ENCODE measurements at places on chromosomes 3 and 15. TPM values are rescaled to one million over a fixed set of nuclear protein-coding genes. Genes with fewer than 3 reads are reported as not detected.

The CASR gene
- 0.17 TPM for total RNA-seq

DNA sequence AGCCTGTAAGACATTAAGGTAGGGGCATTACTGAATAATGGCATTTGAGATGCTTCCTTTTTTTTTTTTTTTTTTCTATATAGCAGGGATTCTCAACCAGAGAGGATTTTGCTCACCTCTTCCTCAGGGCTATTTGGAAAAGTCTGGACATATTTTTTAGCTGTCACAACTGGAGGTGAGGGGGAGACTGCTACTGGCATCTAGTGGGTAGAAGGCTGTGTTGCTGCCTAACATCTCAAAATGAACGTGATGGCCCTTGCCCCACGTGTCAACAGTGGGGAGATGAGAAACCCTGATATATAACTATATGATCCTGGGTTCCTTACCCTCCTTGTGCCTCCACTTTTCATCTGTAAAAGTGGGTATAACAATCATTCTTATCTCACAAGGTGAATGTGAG, 71.9 kb downstream of the CADPS start:
- H3K4me3 ChIP-seq: no peak overlapping the region
- peaks cover 6% of the 10 kb centered on the region for H3K27me3 ChIP-seq
- H3K4me1 ChIP-seq: no peaks in the 10 kb centered on the region
- no peaks in the 10 kb centered on the region for H3K36me3 ChIP-seq

The STIMATE gene
- total RNA-seq: 34.4 TPM

The ARNT2 gene
- total RNA-seq: 0.19 TPM

DNA sequence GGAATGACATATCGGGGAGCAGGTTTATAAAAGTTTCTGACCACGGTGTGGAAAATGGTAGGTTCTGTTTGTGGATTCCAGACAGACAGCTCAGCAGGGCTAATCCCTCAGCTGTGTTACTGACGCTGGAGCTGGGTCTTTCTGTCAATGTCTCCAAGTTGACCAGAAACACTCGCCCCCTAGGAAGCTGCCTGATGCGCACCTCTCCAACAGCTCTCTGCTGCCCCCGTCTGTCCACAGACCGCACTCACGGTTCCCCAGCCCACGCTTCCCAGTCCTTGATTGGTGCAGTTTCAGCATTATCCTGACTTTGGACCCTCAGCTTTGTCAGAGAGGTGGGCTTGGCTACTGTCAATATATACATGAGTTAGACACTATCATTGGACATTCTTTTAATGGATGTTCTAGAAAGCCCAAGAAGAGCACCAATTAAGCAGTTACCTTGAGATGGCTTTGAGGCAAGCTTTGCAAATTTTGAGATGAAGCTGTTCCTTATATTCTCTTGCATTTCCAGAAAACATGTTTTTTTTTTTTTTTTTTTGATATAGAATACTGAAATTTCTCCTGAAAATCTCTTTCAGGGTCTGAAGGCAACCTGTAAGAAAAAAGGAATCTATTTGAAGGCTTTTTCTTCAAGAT, 98.9 kb upstream of the TBC1D5 start:
- DNase-seq: peak; percentile 77
- no peaks in the 10 kb centered on the region for H3K4me1 ChIP-seq
- H3K4me3 ChIP-seq: no peak overlapping the region
- H3K27me3 ChIP-seq: no peaks in the 10 kb centered on the region
- no peaks in the 10 kb centered on the region for H3K36me3 ChIP-seq

- H3K27ac ChIP-seq: no peak overlapping the region
- H3K36me3 ChIP-seq: peaks cover 2% of the 10 kb centered on the region
- H3K27me3 ChIP-seq: no peaks in the 10 kb centered on the region
- H3K4me3 ChIP-seq: no peak overlapping the region
Observed at GRCh38 chr15:65908876-65909275, 39.6 kb downstream of the RAB11A start.

- H3K27ac ChIP-seq: no peak overlapping the region
- no peaks in the 10 kb centered on the region for H3K4me1 ChIP-seq
- no peaks in the 10 kb centered on the region for H3K36me3 ChIP-seq
- H3K27me3 ChIP-seq: no peaks in the 10 kb centered on the region
Observed at GRCh38 chr3:127387119-127387518, 99.3 kb upstream of the PRR20G start.

The HGD gene
- total RNA-seq: 1.8 TPM

GRCh38 chr15:83818591-83818990, 164.7 kb downstream of the ADAMTSL3 start:
- no peaks in the 10 kb centered on the region for H3K4me1 ChIP-seq
- H3K36me3 ChIP-seq: no peaks in the 10 kb centered on the region
- H3K4me3 ChIP-seq: no peak overlapping the region
- no peak overlapping the region for H3K27ac ChIP-seq
- DNase-seq: no peak
- no peaks in the 10 kb centered on the region for H3K27me3 ChIP-seq

DNA sequence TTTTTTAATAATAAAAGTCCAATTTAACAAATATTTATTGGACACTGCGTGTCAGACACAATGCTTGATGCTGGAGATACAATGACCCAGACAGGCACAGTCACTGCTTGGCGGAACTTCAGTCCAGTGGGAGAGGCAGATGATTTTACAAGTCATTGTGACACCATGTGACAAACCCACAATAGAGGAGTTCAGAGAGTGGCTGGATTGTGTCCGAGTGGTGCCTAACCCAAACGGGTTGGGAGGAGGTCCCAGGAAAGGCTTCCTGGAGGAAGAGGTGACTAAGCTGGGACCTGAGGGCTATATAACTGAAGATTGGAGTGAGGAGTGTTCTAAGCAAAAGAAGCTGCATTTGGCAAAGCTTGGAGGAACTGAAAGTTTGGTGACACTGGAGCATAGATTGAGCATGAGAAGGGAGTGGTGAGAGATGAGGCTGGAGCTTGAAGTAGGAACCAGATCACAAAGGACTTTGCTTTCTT, 41.4 kb downstream of the CRTC3 start:
- H3K4me3 ChIP-seq: peak overlapping the region; percentile 11
- no peak for DNase-seq
- peaks cover 2% of the 10 kb centered on the region for H3K36me3 ChIP-seq
- H3K27me3 ChIP-seq: no peaks in the 10 kb centered on the region
- peaks cover 89% of the 10 kb centered on the region for H3K4me1 ChIP-seq
- H3K27ac ChIP-seq: no peak overlapping the region

DNA sequence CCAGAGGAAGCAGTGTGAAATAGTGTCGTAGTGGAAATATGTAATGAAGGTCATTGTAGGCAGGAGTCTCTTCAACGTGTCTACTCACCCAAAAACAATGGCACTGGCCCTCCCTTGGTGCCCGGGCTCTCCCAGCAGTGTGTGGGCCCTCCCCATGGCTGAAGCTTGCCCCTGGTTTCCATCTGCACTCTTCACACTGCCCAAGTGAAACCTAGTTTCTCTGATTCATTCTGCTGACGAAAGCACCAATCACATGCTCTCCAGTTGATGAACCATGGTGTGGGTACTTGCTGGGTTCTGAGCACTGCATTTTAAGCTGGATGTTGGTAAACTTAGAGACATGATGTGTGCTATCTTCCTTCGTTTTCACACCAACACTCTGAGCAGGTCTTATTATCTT, 61.0 kb upstream of the AGBL1 start:
- peaks cover 6% of the 10 kb centered on the region for H3K27me3 ChIP-seq
- no peaks in the 10 kb centered on the region for H3K36me3 ChIP-seq
- no peak overlapping the region for H3K27ac ChIP-seq
- H3K4me3 ChIP-seq: no peak overlapping the region

GRCh38 chr3:156816091-156816793, 9.9 kb upstream of the LEKR1 start:
- H3K27me3 ChIP-seq: no peaks in the 10 kb centered on the region
- DNase-seq: peak; percentile 66
- H3K4me1 ChIP-seq: peaks cover 61% of the 10 kb centered on the region
- peaks cover 5% of the 10 kb centered on the region for H3K36me3 ChIP-seq

The DOCK3 gene
- 7.2 TPM for total RNA-seq

DNA sequence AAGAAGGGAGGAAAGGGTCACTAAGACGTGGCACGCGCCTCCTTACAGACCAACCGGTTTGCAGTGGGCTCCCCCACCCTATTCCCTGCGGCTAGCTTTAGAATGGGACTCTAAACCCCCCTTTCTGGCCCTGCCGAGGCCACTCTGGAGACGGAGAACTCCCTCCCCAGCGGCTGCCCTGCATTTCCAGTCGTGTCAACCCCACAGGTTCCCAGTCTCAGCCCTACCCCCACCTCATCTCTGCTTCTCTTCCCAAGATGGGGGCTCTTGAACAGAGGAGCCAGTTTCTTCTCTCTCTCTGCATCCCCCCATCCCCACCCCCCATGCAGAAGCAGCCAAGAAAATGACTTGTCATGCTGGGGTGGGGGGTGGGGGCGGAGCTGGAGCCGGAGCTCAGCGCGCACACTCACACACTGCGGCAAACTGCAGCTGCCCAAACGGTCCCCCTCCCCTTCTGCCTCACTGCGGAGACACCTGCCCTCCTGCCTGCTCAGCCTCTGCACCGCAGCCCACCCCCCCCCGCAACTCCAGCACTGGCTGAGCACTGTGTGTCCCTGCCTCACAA, 871 bp downstream of the MAP1A start:
- peaks cover 38% of the 10 kb centered on the region for H3K27me3 ChIP-seq
- H3K4me3 ChIP-seq: no peak overlapping the region
- no peaks in the 10 kb centered on the region for H3K36me3 ChIP-seq
- DNase-seq: peak; percentile 21

The GOLGA8G gene
- not detected for total RNA-seq

The SIDT1 gene
- 21.3 TPM for total RNA-seq

- H3K27me3 ChIP-seq: peaks cover 20% of the 10 kb centered on the region
- H3K4me3 ChIP-seq: no peak overlapping the region
- H3K36me3 ChIP-seq: no peaks in the 10 kb centered on the region
- no peak overlapping the region for H3K27ac ChIP-seq
- DNase-seq: no peak
- no peaks in the 10 kb centered on the region for H3K4me1 ChIP-seq
Observed at GRCh38 chr15:71572452-71573053, 237.8 kb upstream of the NR2E3 start.

The DLL4 gene
- total RNA-seq: 0.19 TPM

DNA sequence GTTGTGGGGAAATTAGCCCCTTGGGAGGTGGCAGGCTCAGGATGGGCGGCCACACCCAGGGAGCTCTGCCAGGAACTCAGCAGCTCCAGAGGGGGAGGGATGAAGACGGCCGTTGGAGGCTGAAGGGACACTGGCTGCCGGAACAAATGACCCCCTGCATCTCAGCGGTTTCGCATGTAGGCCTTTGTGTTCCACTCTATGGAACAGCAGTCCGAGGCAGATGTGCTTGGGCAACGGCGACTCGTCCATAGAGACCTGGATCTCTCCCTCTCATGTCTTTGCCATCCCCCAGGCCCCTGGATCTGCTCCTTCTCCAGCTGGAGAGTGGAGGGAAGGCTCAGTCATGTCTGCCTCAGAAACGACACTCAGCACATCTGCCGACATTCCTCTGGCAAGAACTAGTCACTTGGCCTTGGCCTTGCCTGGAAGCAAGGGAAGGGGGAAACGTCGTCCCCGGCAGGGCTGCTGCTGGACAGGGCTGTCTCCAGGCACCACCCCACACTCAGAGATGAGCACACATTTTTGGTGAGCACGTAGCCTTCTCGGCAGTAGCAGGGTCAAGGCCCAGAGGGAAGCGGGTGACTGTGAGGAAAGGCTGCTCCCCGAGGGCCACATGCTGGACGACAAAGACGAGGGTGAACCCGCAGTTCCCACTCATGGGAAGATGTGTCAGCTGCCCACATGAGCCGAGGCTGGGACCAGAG, 83.8 kb downstream of the ASB7 start:
- H3K36me3 ChIP-seq: no peaks in the 10 kb centered on the region
- H3K27me3 ChIP-seq: peaks cover 17% of the 10 kb centered on the region

- no peaks in the 10 kb centered on the region for H3K4me1 ChIP-seq
- H3K27me3 ChIP-seq: no peaks in the 10 kb centered on the region
- H3K27ac ChIP-seq: no peak overlapping the region
- H3K4me3 ChIP-seq: no peak overlapping the region
Observed at GRCh38 chr15:25057574-25057973, 102.8 kb downstream of the SNRPN start.

The MST1R gene
- total RNA-seq: 0.84 TPM

GRCh38 chr3:66428733-66429132, 72.1 kb downstream of the LRIG1 start:
- peaks cover 11% of the 10 kb centered on the region for H3K4me1 ChIP-seq
- DNase-seq: no peak
- no peak overlapping the region for H3K4me3 ChIP-seq
- H3K36me3 ChIP-seq: no peaks in the 10 kb centered on the region
- no peak overlapping the region for H3K27ac ChIP-seq

DNA sequence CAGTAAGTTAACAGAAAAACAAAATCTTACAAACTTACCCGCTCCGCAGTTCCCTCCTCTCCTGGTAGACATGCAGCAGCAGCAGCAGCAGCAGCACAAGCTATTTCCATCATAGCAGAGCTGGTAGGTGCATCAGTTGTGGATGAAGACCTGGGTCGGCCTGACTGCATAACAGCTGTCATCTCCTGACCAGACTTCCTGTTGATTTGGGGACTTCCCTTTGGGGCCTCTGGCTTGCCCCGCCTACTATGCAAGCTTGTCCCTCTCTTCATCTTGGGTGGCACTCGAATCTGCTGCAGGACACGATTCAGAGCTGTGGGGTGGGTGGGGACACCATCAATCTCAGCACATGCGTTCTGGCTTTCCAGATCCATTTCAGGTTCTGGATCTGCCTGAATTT, 65.7 kb downstream of the TMCC1 start:
- peaks cover 16% of the 10 kb centered on the region for H3K4me1 ChIP-seq
- no peaks in the 10 kb centered on the region for H3K27me3 ChIP-seq
- H3K27ac ChIP-seq: peak overlapping the region; percentile 16
- H3K36me3 ChIP-seq: no peaks in the 10 kb centered on the region
- DNase-seq: peak; percentile 31
- peak overlapping the region; percentile 50 for H3K4me3 ChIP-seq

GRCh38 chr15:42065033-42065432, 29.3 kb downstream of the PLA2G4D start:
- no peak overlapping the region for H3K4me3 ChIP-seq
- no peak for DNase-seq
- peaks cover 9% of the 10 kb centered on the region for H3K4me1 ChIP-seq
- no peak overlapping the region for H3K27ac ChIP-seq

DNA sequence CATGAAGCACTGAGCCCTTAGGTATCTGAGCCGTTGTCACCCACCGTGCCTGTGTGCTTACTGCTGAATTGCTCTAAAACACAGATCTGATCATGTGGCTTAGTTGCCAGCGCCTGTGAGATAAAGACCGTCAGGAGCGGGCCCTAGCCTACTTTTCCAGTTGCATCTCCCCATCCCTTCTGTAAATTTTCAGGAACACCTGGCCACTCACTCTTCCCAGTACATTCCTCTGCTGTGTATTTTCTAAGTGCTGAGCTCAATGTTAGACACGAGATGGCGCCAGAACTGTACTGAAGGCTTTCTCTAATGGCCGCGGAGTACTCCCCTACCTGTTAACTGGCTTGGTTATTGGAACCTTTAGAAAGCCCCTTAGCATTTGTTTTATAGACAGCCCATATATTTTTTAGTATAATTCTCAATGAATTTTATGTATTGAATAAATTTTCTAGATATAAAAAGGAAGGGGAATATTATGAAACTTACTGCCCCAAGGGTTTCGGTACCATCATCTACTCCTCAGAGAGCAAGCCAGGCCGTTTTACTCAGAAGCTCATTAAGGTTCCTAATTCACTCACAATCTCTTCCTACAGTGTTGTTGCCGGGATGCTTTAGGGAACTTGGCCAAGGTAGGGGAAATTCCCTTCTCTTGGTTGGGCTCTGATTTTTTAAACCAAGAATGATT, 16.7 kb upstream of the WNT7A start:
- H3K36me3 ChIP-seq: peaks cover 22% of the 10 kb centered on the region
- no peak overlapping the region for H3K27ac ChIP-seq
- H3K27me3 ChIP-seq: no peaks in the 10 kb centered on the region
- peak; percentile 66 for DNase-seq
- peak overlapping the region; percentile 92 for H3K4me3 ChIP-seq

The CLCN2 gene
- total RNA-seq: 3.9 TPM

- H3K27me3 ChIP-seq: no peaks in the 10 kb centered on the region
- peaks cover 9% of the 10 kb centered on the region for H3K36me3 ChIP-seq
- DNase-seq: peak; percentile 41
- peaks cover 3% of the 10 kb centered on the region for H3K4me1 ChIP-seq
- no peak overlapping the region for H3K4me3 ChIP-seq
Observed at GRCh38 chr15:77031376-77032050, 36.6 kb downstream of the PSTPIP1 start.

The WDR93 gene
- total RNA-seq: 0.19 TPM
